ENCODE measurements at places on chromosomes 5 and 9. TPM values are rescaled to one million over a fixed set of nuclear protein-coding genes. Genes with fewer than 3 reads are reported as not detected.

- no peak for DNase-seq
Observed at GRCh38 chr9:83218411-83219090, 155.6 kb upstream of the RASEF start.

DNA sequence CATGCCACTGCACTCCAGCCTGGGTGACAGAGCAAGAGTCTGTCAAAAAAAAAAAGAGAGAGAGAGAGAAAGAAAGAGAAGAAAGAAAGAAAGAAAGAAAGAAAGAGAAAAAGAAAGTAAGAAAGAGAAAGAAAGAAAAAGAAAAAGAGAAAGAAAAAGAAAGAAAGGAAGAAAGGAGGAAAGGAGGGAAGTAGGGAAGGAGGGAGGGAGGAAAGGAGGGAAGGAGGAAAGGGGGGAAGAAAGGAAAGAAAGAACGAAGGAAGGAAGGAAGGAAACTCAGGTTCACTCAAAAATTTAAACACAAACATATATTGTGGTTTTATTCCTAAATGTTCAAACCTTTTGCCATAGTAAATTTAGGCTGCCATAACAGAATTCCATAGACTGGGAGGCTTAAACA is 453.0 kb downstream of the SLCO4C1 start:
- no peak for DNase-seq

PHF24 gene
- 0.11 TPM for polyA plus RNA-seq

DNAJC18 gene
- 33.0 TPM for polyA plus RNA-seq

DNA sequence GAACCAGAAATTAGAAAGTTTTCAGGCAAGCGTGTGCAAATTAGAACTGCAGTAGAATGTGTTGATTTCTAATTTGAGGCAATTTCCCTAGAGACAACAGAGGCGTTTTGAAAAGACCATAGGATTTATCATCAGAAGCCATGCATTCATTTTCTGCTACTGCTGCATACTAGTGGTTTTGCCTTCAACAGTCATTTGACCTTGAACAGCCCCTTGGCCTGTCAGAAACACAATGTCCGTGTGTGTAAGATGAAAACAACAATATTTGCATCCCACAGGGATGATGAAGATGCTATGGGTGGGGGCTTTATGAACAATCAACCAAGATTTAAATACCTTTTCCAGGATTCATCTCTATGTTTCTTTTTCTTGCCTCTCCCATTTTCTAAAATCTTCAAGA is 73.7 kb downstream of the PDE4D start:
- DNase-seq: no peak

- no peak for DNase-seq
Observed at GRCh38 chr9:81598123-81598497, 91.2 kb downstream of the TLE1 start.

STK32A gene
- 0.66 TPM for polyA plus RNA-seq

GRCh38 chr9:123343443-123344191 is 12.4 kb upstream of the CRB2 start:
- no peak for DNase-seq

DNA sequence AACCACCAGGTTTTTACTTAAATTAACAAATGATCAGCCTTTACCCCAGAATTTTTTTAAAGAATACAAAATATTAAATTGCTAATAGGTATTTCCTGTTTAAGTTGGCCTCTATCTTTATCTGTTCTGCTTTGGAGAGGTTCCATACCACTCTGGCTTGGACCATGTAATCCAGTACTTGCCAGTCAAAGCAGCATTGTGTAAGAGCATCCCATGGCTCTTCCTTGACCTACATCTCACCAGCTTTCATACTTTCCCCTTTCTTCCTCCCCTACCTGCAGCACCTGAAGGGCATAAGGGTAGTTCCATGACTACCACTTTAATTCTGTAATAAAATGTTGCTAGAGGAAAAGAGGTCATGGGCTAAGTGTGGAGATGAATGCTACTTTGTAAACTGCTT is 140.8 kb upstream of the MTAP start:
- DNase-seq: no peak

GRCh38 chr5:133370036-133370831 is 242.1 kb downstream of the FSTL4 start:
- no peak for DNase-seq

DNA sequence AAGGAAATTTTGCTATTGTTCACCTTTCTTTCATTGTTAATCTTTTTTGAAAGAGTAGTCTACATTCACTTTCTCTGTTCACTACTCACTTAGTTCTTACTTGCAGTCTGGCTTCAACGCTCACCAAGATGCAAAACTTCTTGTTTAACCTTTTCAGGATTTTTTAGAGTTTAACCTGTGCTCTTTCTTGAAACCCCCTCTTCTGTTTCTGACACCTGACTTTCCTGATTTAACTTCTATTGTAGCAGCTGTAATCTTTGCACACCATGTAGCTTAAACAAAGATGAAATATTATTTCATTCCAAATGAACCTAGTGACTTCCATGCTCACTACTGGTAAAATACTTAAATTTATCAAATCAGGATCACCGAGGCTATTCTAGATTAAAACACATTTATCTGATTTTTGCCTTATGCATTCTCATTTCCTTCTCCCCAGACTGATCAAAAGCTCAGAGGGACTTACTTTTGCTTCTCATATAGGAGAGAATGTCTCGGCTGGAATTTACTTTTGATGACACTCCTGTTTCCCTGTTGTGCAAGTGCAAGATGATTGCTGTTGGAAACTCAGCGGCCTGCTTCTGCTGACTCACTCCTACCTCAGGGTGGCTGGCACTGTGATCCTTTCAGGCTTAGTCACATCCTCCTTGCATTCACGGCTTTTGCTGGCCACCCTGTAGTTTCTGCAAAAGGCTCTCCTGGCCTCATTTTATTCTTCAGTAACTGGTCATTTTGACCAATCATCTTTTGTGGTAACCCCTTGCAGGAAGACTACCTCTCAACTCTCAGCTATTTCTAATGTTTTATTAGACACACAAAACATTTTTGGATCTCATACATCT is 109.3 kb upstream of the IFNE start:
- DNase-seq: no peak

GRCh38 chr9:132478353-132479050 is 68.5 kb downstream of the CFAP77 start:
- DNase-seq: no peak

ENTPD8 gene
- polyA plus RNA-seq: 0.71 TPM

DNA sequence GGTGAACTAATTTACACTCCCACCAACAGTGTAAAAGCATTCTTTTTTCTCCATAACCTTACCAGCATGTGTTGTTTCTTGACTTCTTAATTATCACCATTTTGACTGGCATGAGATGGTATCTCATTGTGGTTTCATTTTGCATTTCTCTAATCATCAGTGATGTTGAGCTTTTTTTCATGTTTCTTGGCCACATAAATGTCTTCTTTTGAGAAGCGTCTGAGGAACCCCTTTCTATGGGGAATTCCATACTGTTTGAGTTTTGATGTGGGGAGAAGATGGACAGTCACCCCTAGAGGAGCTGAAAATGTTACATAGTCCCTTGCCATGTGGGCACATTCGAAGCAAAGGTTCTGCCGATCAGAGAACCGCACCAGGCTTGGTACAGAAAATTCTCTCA is 207.0 kb upstream of the SLC30A5 start:
- no peak for DNase-seq

TGFBI gene
- 111 TPM for polyA plus RNA-seq

- no peak for DNase-seq
Observed at GRCh38 chr9:114953959-114954358, 23.6 kb upstream of the TNFSF8 start.

DNA sequence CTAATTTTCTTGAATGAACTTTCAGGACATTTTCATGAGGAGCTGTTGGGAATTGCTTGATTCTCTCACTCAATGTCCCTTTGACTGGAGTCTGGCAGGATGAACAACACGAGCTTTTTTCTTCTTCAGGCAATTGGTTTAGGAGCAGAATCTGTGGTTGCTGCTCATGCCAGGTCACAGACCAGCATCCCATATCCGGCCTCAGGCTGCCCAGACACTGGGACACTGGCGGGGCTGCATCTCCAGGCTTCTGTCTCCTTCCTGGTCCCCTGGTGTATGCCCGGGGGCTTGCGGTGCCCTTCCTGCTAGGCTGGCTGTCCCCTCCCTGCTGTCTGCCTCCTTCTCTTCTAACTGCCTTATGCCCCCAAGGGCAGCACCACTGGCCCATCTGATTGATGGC is 311.5 kb upstream of the DAP start:
- DNase-seq: no peak

CDC25C gene
- 3.9 TPM for polyA plus RNA-seq

- peak; percentile 45 for DNase-seq
Observed at GRCh38 chr9:109437286-109437685, 60.8 kb downstream of the PTPN3 start.

- DNase-seq: no peak
Observed at GRCh38 chr5:96863114-96863513, 13.2 kb upstream of the ERAP2 start.

DNA sequence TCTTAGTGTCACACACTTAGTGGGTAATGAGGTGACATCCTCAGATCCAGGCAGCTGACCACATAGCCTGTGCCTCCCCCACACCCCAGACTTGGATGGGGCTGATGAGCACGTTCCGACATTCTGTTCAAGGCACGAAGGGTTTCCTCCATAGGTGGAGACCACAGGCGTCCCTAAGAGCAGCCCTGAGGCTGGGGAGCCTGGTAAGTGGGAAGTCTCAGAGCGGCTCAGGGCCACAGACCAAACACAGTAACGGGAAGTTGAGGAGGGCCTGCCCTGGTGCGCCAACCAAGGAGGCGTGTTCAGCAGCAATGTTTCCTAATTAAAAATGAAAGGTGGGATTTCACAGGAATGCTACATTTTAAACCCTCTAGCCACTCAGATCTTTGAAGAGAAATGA is 102.3 kb upstream of the PHYKPL start:
- DNase-seq: no peak

- DNase-seq: no peak
Observed at GRCh38 chr5:56152437-56152836, 80.7 kb downstream of the ANKRD55 start.

ANKRD34B gene
- 0.08 TPM for polyA plus RNA-seq

GRCh38 chr5:157520911-157521703 is 54.5 kb downstream of the ADAM19 start:
- no peak for DNase-seq

CNTLN gene
- 11.4 TPM for polyA plus RNA-seq

DNA sequence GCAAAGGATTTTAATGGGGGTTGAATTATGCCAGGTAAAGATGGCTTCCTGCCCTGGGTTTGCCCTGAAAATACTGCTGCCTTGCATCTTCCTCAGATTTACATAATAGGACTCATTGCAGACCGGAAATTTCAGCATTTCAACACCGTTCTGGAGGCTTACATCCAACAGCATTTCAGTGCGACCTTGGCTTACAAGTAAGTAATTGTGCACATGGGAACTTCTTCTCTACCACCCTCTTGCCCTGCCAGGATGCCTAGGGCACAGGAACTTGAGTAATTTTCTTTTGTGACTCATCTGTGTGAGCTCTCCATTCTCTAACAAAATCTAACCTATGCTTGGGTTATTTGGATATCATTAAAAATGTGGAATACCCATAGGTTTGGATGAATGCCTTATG is 80.2 kb downstream of the DOCK2 start:
- DNase-seq: no peak

DNA sequence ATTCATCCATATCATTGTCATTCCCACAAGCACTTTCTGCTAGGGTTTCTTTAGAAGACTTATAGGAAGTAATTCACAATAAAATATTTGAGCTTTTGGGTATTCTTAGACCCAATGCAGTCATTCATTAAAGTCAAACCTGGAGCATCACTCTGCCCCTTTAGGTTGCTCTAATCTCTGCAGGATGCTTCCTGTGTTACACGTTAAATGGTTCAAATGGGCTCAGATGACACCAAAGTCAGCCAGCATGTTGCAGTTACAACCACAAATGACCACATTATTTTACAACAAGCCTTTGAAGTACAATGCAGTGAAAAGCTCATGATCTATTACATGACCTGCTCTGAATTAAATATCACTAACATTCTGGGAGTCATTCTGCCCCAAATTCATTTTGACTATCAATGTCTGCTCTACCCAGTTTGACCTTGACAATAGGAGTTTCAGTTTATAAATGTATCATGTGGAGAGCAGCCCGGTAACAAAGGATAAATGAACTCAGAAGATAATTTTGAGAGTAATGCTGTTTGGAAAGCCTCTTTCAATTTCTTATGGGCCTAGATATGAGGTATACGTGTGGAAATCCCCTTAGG is 668.6 kb upstream of the DMAC1 start:
- DNase-seq: no peak

- DNase-seq: no peak
Observed at GRCh38 chr9:115730396-115730795, 423.2 kb upstream of the PAPPA start.

PTGES gene
- 12.8 TPM for polyA plus RNA-seq

STC2 gene
- polyA plus RNA-seq: 6.7 TPM

DNA sequence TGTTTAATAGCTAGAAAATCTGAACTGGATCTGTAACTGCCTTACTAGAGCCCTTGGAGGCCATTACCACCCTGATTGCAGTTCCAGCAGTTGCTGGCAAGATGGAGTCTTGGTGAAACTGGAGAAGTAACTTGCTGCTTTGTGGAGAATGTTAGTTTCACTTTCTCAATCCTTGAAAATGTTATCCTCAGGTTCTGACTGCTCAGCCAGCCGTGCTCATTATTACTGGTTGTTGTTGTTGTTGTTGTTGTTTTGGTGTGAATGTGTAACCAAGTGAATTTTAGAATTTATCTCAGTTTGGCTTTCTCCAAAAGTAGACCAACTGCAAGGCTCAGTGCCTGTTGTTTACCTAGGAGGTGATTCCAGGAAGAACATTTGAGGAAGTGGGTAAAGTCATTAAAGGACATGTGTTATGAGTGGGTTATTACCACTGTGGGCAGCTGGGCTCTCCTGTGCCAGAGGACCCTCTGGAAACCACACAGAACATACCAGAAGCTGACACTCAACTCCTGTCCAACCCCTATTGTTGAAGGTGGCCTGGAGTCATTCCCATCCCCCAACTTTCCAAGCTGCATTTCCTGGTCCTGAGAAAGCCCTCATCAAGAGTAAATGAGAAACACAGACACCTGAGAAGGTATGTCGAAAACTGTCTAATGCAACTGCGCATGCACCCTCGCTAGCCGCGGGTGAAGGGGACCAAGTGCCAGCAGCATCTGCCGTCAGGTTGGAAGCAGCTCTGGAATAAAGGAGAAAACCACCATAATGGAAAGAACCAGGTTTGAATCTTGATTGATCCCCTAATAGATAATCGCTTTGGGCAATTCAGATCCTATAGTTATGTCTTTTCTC is 111.6 kb downstream of the CMYA5 start:
- peak; percentile 34 for DNase-seq

ESM1 gene
- 6.4 TPM for polyA plus RNA-seq

DNA sequence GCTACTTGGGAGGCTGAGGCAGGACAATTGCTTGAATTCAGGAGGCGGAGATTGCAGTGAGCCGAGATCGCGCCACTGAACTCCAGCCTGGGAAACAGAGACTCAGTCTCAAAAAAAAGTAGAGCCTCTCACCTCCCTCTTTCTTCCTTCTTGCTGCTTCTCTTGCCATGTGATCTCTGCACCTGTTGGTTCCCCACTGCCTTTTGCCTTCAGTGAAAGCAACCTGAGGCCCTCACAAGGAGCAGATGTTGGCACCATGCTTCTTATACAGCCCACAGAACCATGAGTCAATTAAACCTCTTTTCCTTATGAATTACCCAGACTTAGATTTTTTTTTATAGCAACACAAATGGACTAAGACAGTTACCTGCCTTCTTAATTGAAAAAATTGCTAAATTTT is 45.6 kb upstream of the GLRX start:
- no peak for DNase-seq

GFI1B gene
- 0.24 TPM for polyA plus RNA-seq

GRCh38 chr5:173020154-173020581 is 36.0 kb upstream of the CREBRF start:
- no peak for DNase-seq

FBXO4 gene
- 10.5 TPM for polyA plus RNA-seq
